ENCODE measurements at places on chromosomes 2 and 18.

DNA sequence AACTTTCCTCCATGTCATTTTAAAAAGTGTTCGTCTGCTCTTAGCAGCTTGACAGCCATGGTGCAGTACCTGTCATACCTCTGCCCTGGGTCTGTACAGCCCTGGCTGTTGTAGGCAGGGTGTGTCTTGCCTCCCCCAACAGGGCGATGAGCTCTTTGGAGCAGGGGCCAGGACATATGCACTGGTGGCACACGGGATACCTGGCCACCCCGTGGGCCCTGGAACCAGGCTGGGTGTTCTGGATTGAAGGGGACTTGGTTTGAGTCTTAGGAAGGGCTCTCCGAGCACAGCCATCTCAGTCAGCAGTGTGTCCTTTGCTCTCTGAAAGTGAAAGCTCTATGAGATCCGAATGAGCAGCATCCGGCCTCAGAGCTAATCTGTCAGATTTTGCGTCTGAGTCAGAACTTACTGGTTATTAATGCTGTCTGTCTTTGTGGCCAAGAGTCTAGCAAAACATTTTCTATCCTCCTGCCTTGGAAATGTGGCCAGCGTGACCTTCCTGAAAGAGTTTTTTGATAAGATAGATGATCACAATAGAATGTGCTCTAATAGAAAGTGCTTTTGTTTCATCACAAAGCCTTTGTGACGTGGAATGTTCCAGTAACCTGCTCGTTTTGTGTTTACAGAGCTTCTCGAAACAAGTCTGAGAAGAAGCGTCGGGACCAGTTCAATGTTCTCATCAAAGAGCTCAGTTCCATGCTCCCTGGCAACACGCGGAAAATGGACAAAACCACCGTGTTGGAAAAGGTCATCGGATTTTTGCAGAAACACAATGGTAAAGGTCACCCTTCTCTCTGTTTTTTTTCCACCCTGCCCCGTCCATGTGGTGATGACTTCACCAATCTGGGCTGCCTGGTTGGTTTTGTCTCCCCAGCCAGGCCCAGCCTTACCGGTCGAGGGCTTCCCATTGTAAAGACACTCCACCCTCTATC lies 77.3 kb upstream of the RPL31 start:
- DNase-seq, result no peak

DNA sequence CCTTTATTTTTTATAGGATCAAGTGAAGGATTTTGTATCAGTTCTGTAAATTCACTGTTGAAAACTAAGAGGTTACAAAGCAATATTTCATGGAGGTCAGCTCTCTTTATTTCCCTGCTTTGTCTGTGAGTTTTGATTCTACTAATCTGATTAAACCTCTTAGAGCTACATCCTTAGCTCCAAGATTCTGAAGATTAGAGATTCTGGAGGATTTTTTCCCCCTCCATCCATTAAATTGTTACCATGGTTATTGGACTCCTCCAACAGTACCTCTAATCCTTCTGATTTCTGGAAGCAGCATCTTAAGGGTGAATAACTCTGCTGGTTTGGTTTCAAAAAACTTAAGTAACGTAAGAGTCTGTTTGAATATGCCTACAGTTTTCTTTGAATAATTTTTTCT lies 110.0 kb downstream of the TANC1 start:
- DNase-seq, result no peak

- DNase-seq, result no peak
Observed at GRCh38 chr2:72325592-72326422, 178.1 kb upstream of the CYP26B1 start.

DNA sequence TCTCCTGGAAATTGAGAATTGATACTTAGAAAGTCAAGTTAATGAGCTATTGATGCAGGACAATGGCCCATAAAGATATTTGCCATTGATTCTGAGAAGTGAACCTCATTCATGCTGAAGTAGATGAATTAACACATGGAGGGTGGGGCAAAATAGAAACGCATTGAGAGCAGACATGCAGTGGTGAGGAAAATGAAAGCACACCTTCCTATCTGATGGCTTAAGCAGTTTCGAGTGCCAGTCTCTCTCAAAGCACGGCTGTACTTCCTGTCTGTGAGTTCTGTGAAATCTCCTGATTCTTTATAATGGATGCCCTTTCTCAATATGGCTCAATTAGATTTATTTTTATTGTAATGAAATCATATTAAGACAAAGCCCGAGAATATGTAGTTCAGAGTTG lies 247.0 kb downstream of the TMX3 start:
- no peak for DNase-seq
